ENCODE measurements at places on chromosomes 16 and 17. TPM values are rescaled to one million over a fixed set of nuclear protein-coding genes. Genes with fewer than 3 reads are reported as not detected.

Gene SAMD14
- 11.5 TPM for total RNA-seq

DNA sequence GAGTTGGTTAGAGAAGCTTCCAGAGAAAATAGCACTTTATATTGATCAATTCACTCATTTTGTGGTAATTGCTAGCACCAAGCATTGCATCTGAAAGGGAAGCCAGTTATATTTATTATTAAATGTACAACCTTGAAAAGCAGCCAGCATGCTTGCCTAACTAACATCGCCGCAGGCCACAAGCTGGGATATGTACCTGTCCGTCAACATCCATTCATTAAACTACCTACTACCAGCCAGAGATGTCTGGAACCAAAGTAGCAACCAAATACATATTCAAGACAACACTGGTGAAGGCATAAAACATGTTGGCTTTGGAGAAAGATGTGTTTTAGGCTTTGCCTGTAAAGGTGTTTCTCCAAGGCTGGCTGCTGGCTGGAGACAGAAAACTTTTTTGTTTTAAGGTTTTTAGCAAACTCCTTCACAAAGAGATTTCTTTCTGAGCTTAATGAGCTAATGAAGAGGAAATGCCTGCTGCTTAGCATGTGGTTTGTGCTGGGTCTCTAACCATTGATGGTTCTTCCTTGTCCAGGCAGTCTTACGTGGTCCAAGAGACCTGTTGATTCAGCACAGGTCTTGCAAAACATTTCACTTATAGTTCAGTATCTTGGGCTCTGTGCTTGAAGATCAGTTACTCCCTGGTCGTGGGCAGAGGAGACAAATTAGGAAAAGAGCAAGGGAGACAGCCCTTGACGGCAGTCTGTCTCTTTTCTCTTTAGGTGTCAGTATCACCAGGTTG, 3.1 kb downstream of the ITPRIPL2 start:
- H3K27me3 ChIP-seq = peaks cover 8% of the 10 kb centered on the region
- H3K36me3 ChIP-seq = no peaks in the 10 kb centered on the region
- H3K27ac ChIP-seq = peak overlapping the region; percentile 98
- DNase-seq = peak; percentile 39
- H3K4me3 ChIP-seq = peak overlapping the region; percentile 70

GRCh38 chr17:44083250-44083849, 12.8 kb downstream of the G6PC3 start:
- peaks cover 25% of the 10 kb centered on the region for H3K36me3 ChIP-seq
- H3K4me3 ChIP-seq = no peak overlapping the region
- DNase-seq = no peak
- H3K27ac ChIP-seq = no peak overlapping the region
- peaks cover 3% of the 10 kb centered on the region for H3K4me1 ChIP-seq
- no peaks in the 10 kb centered on the region for H3K27me3 ChIP-seq

DNA sequence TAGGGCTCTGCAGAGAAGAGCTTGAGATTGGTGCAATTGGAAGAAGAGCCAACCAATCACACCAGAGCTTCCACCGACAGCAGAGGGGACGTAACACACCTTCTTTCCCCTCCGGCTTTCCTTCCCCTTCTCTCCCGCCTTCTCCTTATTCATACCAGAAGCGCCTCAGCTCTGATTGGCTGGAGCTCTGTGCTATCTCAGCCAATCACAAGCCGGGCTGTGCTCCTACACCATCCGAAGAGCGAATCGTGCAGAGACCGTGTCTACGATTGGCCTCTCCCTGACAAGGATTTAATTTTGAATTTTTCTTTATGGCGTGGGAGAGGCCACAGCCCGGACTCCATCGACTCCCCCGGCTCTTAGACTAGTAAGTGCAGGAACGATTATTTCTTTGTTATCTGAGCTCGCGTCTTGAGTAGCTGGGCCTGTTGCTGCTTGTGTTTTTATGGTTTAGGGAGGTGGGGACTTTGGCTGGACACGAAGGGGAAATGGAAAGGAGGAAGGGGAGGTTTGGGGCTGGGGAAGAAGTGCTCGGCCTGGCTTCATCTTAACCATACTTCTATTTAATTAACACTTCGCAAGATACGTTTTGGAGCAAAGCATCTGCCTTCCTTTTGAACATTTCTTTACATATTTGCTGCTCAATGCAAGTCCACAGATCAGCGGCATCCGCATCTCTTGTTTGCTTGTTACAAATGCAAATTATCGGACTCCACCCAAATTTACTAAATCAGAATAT, at the start of gene PRR11:
PRR11 (plus strand) TSS at position 308 of the 739 bp plus-strand sequence. CDS start 14,007 bp downstream, outside the sequence.
- H3K27ac ChIP-seq = peak within 1 kb of the TSS; percentile 78
- no peaks in the 10 kb centered on the region for H3K36me3 ChIP-seq
- DNase-seq = no peak
- H3K4me1 ChIP-seq = peaks cover 25% of the 10 kb centered on the region
- peak within 1 kb of the TSS; percentile 81 for H3K4me3 ChIP-seq

DNA sequence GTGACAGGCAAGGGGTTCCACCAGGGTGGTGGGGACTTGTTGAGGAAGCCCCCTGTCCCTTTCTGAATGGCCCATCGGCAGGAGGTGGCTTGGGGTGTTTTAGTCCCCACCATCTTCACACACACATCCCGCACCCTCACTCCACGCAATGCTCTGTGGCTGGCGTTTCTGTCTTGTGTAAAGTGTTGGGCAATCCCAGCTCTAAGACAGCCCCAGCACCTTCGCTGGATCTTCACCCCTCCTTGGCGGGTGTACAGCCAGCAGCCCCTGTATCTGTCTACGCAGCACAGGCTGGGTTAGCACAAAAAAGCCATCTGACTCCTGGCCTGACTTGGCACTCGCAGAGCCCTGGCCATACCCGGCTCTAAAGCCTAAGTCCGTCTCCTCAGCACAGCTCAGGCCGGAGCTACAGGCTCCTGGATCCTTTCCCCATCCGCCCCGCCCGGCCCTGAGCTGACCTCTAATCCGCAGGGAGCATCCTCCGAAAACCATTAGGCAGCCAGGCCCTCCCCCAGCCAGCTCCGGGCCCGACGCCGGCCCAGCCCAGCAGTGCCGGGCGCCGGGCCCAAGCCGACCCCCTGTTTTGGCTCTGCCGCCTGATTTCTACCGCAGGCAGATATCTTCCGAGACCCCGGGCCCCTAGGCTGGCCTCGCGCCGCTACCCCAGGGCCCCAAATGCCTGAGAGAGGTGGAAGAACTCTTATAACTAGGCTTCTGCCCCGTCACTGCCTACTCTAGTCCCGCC, 42.4 kb upstream of the TAC4 start:
- H3K4me3 ChIP-seq = no peak overlapping the region
- DNase-seq = no peak
- peaks cover 37% of the 10 kb centered on the region for H3K4me1 ChIP-seq

Gene ZG16B
- total RNA-seq = not detected

DNA sequence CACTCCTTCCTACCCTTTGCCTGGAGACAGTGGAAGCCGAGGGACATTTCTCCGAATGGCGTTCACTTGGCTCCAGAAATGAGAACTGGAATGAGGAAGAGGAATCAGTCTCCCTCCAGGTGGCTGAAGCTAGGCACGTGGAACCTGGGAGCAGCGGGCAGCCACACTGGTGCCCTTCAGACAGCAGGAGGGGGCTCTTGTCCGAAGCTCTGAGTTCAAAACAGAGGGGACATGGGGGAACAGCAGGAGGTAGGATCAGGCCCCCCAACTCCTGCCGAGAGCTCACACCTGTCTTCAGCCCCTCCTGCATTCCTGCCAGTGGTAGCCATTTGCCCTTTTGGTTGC, 41.5 kb downstream of the TMEM235 start:
- H3K4me1 ChIP-seq = peaks cover 50% of the 10 kb centered on the region
- no peak overlapping the region for H3K4me3 ChIP-seq
- no peak for DNase-seq
- H3K27ac ChIP-seq = peak overlapping the region; percentile 71

GRCh38 chr17:79833744-79834564, 5.3 kb downstream of the CBX4 start:
- peaks cover 60% of the 10 kb centered on the region for H3K4me1 ChIP-seq
- peak; percentile 83 for DNase-seq
- no peaks in the 10 kb centered on the region for H3K27me3 ChIP-seq
- H3K36me3 ChIP-seq = peaks cover 28% of the 10 kb centered on the region

Gene GP1BA
- total RNA-seq = 0.67 TPM

Gene FTO
- 77.2 TPM for total RNA-seq

GRCh38 chr16:55655381-55655896, 349 bp upstream of the SLC6A2 start:
- no peak overlapping the region for H3K27ac ChIP-seq
- peak overlapping the region; percentile 23 for H3K4me3 ChIP-seq
- no peak for DNase-seq
- peaks cover 15% of the 10 kb centered on the region for H3K4me1 ChIP-seq
- H3K27me3 ChIP-seq = peaks cover 16% of the 10 kb centered on the region

- H3K4me3 ChIP-seq = no peak overlapping the region
- H3K27me3 ChIP-seq = no peaks in the 10 kb centered on the region
- no peaks in the 10 kb centered on the region for H3K4me1 ChIP-seq
- no peak overlapping the region for H3K27ac ChIP-seq
- peak; percentile 25 for DNase-seq
- H3K36me3 ChIP-seq = no peaks in the 10 kb centered on the region
Measured at GRCh38 chr16:61887903-61888302, 148.3 kb downstream of the CDH8 start.

Gene AKAP10
- total RNA-seq = 40.3 TPM

- no peaks in the 10 kb centered on the region for H3K27me3 ChIP-seq
- no peaks in the 10 kb centered on the region for H3K36me3 ChIP-seq
- H3K4me3 ChIP-seq = no peak overlapping the region
- no peak for DNase-seq
- H3K27ac ChIP-seq = no peak overlapping the region
Measured at GRCh38 chr17:40602445-40603443, 37.5 kb upstream of the CCR7 start.

DNA sequence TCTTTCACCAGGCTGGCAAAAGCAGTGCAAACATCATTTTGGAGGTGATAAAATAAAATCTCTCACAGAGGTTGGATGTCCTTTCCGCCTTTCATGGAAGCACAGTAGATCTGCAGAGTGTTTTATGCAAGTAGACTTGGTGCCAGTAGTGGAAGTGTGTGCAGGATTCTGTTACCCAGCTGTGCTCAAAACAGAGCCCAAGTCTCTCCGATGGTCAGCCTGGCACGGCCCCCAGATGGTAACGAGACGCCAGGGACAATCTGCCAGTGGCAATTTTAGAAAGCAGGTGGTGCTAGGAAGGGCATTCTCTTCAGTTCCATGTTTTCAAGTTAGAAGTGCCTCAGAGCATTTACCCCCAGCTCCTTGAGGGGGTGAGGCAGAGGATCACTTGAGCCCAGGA, 1.5 kb upstream of the MTHFSD start:
- no peak for DNase-seq
- H3K4me1 ChIP-seq = peaks cover 5% of the 10 kb centered on the region
- no peak overlapping the region for H3K27ac ChIP-seq
- no peak overlapping the region for H3K4me3 ChIP-seq
- H3K36me3 ChIP-seq = peaks cover 7% of the 10 kb centered on the region
- no peaks in the 10 kb centered on the region for H3K27me3 ChIP-seq

Gene SCIMP
- total RNA-seq = 7.3 TPM

Gene KIF18B
- 1.5 TPM for total RNA-seq

DNA sequence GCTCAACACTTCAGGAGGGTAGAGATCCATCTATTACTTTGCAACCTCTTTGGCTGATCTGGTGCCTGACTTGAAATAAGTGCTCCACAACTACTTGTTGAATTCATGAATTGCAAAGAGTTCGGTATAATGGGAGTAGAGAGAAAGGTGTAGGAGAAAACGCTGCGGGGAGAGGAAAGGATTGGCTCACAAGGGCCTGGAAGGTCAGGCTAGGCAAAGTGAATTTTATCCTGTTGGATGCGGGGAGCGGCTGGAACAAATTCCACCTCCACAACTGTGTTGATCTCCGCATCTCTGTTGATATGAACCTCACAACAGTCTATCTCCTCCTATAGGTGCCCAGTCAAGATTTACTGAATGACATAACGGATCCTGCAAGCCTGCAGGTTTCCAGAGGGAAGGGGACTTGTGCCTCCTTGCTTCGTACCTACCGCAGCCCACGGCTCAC, 684 bp downstream of the SLX4 start:
- H3K4me3 ChIP-seq = peak overlapping the region; percentile 91
- H3K36me3 ChIP-seq = no peaks in the 10 kb centered on the region
- H3K27me3 ChIP-seq = no peaks in the 10 kb centered on the region
- H3K27ac ChIP-seq = peak overlapping the region; percentile 91

DNA sequence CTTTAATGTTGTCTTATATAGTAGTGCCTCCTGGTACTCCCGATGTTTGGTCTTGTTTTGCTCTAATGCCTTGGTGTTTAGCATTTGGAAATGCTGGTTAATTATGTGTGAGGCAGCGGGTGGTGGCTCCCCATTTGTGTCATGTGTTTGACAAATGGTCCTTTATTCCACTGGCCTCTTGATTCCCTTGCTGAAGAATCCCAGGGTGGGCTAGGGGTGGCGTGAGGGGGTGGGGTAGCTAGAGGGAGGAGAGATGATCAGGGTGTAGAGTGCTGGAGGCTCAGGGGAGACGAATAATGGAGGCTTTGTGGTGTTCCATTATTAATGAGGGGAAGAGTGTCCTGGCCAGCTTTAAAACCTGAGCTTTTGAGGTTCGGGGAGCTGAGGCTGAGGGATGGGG, 5.4 kb downstream of the DYNLL2 start:
- no peak for DNase-seq
- H3K27ac ChIP-seq = no peak overlapping the region
- H3K36me3 ChIP-seq = peaks cover 70% of the 10 kb centered on the region
- H3K4me1 ChIP-seq = peaks cover 18% of the 10 kb centered on the region
- H3K27me3 ChIP-seq = no peaks in the 10 kb centered on the region
- no peak overlapping the region for H3K4me3 ChIP-seq

- peaks cover 40% of the 10 kb centered on the region for H3K4me1 ChIP-seq
- DNase-seq = no peak
- peak overlapping the region; percentile 79 for H3K27ac ChIP-seq
- no peaks in the 10 kb centered on the region for H3K27me3 ChIP-seq
Measured at GRCh38 chr16:56915336-56916119, 16.4 kb upstream of the HERPUD1 start.

DNA sequence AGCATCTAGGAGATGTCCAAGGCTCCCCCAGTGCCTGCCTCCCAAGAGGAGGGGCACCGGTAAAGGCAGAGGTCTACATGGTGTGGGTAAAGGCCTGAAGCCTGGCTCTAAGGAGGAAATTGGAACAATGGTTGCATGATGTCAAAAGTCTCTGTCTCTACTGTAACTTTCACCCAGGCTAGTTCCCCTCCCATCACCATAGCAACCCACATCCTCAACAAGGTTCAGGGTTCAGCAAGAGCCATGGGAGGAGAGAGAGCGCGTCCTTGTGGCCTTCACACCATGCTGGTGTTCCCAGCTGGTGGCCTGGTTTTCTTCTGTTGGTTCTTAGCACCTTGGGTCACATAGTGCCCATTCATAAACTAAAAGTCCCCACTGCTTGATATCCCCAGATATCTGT, 196.7 kb upstream of the CDH5 start:
- H3K27me3 ChIP-seq = no peaks in the 10 kb centered on the region
- no peaks in the 10 kb centered on the region for H3K4me1 ChIP-seq
- no peak overlapping the region for H3K4me3 ChIP-seq
- H3K27ac ChIP-seq = no peak overlapping the region

All from upper lobe of left lung (tissue), 6 donors.